MM.1S (cell line): ENCODE measurements at places on chromosomes 2 and 18.

- no peaks in the 10 kb centered on the region for H3K27me3 ChIP-seq
- H3K4me3 ChIP-seq = no peak overlapping the region
- no peak overlapping the region for H3K27ac ChIP-seq
- DNase-seq = no peak
- no peaks in the 10 kb centered on the region for H3K4me1 ChIP-seq
- no peaks in the 10 kb centered on the region for H3K36me3 ChIP-seq
These were observed 71.3 kb downstream of the SOWAHC start for GRCh38 chr2:109685453-109685852.

DNA sequence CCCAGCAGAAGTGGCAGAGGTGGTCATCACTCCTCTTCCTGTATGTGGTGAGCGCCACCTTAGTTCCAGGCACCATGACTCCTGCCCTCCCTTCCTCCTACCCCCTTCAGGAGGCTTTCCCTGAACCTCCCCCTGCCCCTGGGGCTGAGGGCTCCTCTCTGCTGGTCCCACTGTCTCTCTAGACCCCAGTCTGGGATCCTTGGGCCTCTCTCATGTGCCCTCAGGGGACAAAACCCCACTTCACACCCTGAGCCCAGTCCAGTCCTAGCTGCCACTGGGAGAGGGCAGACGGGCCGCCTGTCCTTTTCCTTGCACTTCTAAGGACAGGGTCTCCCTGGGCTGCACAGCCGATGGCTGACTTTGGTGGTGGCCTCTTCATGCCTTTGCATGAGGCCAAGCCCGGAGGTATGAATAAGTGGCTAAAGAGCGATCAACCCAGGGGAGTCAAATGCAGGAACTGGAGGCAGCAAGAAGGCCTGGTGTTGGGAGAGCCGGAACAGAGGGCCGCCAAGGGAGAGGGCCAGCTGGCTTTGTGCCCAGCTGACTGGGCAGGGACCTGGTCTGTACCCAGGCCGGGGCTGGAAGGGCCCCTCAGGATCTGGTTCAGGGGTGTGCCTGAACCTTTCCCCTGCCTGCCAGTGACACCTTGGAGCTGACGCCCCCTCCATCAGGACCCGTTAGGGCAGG lies 29.5 kb downstream of the GLI2 start:
- no peak overlapping the region for H3K27ac ChIP-seq
- no peaks in the 10 kb centered on the region for H3K4me1 ChIP-seq
- peaks cover 13% of the 10 kb centered on the region for H3K27me3 ChIP-seq
- H3K36me3 ChIP-seq = no peaks in the 10 kb centered on the region
- H3K4me3 ChIP-seq = no peak overlapping the region

- no peak overlapping the region for H3K27ac ChIP-seq
- no peak overlapping the region for H3K4me3 ChIP-seq
- DNase-seq = no peak
- no peaks in the 10 kb centered on the region for H3K4me1 ChIP-seq
- no peaks in the 10 kb centered on the region for H3K36me3 ChIP-seq
These were observed 155.1 kb downstream of the DYSF start for GRCh38 chr2:71608441-71608840.

GRCh38 chr2:26401739-26402541 lies at the start of gene DRC1:
DRC1 (plus strand) TSS chr2:26401920; CDS start chr2:26401990, 70 bp downstream.
- DNase-seq = no peak
- no peaks in the 10 kb centered on the region for H3K36me3 ChIP-seq
- H3K27ac ChIP-seq = no peak within 1 kb of the TSS
- H3K4me1 ChIP-seq = peaks cover 4% of the 10 kb centered on the region; the same call in 1 of the 2 replicates

GRCh38 chr2:65227020-65227455 lies 593 bp upstream of the ACTR2 start:
- peak overlapping the region; percentile 92 for H3K4me3 ChIP-seq
- H3K36me3 ChIP-seq = no peaks in the 10 kb centered on the region; the same call in 1 of the 2 replicates
- H3K27me3 ChIP-seq = no peaks in the 10 kb centered on the region

- no peaks in the 10 kb centered on the region for H3K27me3 ChIP-seq
- no peaks in the 10 kb centered on the region for H3K4me1 ChIP-seq
- no peak overlapping the region for H3K4me3 ChIP-seq
- no peaks in the 10 kb centered on the region for H3K36me3 ChIP-seq
- H3K27ac ChIP-seq = no peak overlapping the region
These were observed 133.7 kb downstream of the SH3BP4 start for GRCh38 chr2:235085476-235085875.

GRCh38 chr2:236078297-236079255 lies 89.6 kb downstream of the GBX2 start:
- no peak for DNase-seq
- no peaks in the 10 kb centered on the region for H3K27me3 ChIP-seq
- no peak overlapping the region for H3K27ac ChIP-seq
- H3K4me3 ChIP-seq = no peak overlapping the region

- no peak overlapping the region for H3K27ac ChIP-seq
- H3K4me1 ChIP-seq = no peaks in the 10 kb centered on the region
- no peak overlapping the region for H3K4me3 ChIP-seq
- no peaks in the 10 kb centered on the region for H3K36me3 ChIP-seq
- no peaks in the 10 kb centered on the region for H3K27me3 ChIP-seq
These were observed 183.5 kb downstream of the DSC3 start for GRCh38 chr18:30859036-30859435.

- no peaks in the 10 kb centered on the region for H3K4me1 ChIP-seq
- DNase-seq = no peak
- H3K4me3 ChIP-seq = no peak overlapping the region
- H3K27me3 ChIP-seq = no peaks in the 10 kb centered on the region
These were observed 583.4 kb upstream of the CDH2 start for GRCh38 chr18:28760299-28760698.

- H3K27ac ChIP-seq = peak overlapping the region; percentile 64
- peak; percentile 77 for DNase-seq
- H3K27me3 ChIP-seq = no peaks in the 10 kb centered on the region
- peak overlapping the region; percentile 33 for H3K4me3 ChIP-seq
- H3K4me1 ChIP-seq = peaks cover 18% of the 10 kb centered on the region
These were observed 22.9 kb downstream of the ZNF532 start for GRCh38 chr18:58887613-58887963.

DNA sequence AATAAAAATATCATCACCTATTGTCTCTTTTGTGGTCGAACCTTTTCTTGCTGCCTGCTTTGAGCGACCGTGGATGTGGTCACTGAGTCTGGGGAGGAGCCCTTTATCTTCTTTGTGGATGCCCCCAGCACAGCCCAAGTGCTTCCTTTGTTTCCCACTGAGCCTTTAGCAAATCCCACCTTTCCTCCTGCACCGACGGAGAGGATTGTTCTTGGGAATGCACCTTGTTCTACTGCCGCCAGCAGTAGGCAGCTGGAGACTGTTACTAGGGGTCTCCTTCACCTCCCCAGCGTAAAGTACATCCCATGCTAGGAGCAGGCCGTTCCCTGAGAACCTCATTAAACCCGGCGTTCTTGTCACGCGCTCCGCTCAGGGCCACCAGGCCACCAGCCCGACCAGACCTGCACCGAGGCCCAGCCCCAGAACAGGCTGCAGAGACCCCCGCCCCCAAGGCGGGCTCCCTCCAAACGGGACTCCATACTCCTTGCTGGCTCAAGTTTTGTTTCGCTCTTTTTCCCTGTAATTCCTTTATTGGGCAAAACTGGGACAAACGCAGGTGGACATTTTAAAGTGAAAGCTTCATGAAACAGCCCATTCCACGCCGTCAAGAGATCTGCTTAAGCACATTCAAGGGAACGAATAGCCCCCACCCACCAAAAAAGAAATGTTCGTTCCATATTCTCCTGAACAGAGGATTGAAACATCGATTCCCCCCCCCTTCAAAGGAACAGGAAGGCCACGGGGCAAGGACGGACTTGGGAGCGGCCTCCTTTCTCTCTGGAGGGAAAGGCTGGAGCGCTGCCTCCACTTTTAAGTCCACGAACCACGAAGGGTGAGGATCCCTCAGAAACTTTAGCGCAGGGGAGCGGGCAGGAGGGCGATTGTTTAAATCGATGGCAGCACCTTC lies 1.1 kb upstream of the MAT2A start:
- H3K4me3 ChIP-seq = peak overlapping the region; percentile 99
- no peaks in the 10 kb centered on the region for H3K27me3 ChIP-seq
- peak overlapping the region; percentile 96 for H3K27ac ChIP-seq
- peaks cover 18% of the 10 kb centered on the region for H3K4me1 ChIP-seq
- peaks cover 25% of the 10 kb centered on the region for H3K36me3 ChIP-seq
- DNase-seq = peak; percentile 42

DNA sequence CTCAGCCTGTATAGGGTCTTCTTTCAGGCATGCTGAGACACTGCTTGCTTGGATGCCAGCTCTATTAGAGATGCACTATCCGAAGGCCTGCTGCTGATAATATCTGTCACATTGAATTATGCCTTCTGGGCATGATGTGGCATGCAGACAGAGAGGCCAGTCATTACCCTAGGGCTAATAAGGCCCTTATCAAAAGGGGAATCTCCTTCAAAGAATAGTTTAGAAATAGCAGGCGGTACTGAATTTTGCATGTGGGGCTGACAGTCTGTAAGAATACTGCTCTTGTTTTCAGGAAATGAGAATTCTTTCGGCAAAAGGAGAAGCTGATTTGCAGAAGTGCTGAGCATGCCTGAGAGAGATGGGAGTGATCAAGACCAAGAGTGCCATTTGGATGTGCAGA lies 13.1 kb upstream of the LHCGR start:
- H3K27ac ChIP-seq = no peak overlapping the region
- H3K27me3 ChIP-seq = no peaks in the 10 kb centered on the region
- no peaks in the 10 kb centered on the region for H3K4me1 ChIP-seq
- no peaks in the 10 kb centered on the region for H3K36me3 ChIP-seq
- DNase-seq = no peak

GRCh38 chr2:201139836-201140604 lies 24.1 kb downstream of the CFLAR start:
- no peaks in the 10 kb centered on the region for H3K4me1 ChIP-seq
- H3K4me3 ChIP-seq = no peak overlapping the region
- H3K36me3 ChIP-seq = peaks cover 2% of the 10 kb centered on the region
- H3K27me3 ChIP-seq = no peaks in the 10 kb centered on the region
- no peak for DNase-seq

DNA sequence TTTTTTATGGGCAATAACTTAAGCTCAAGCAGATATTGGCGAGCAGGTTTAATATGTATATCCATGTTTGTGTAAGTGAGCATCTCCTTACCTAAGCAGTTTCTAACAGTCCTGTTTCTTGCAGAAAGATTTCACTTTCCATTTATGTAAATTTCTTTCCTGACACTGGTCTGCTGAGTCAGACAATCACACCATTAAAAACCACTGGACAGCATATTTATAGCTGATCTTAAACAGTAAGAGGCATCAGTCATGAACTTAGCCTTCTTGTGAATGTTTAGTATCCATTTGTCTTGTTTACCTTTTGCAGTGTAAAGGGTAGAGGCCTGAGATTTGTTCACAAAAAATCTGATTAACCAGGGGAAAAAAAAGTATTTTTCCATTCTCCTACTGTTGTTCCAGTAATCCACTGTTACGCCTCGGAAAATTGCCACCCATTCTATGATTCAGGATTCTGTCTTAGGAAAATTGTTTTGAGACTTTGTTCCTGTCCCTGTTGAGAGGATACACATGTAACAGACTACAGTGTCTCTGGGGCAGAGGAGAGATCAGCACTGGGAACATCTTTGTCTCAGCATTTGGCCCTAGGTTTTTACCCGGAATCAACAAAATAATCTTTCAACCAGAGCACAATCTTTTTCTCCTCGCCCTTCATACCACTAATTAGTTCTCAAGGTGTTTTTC lies 521.0 kb upstream of the NRP2 start:
- H3K4me3 ChIP-seq = no peak overlapping the region
- peaks cover 15% of the 10 kb centered on the region for H3K4me1 ChIP-seq
- DNase-seq = peak; percentile 79

DNA sequence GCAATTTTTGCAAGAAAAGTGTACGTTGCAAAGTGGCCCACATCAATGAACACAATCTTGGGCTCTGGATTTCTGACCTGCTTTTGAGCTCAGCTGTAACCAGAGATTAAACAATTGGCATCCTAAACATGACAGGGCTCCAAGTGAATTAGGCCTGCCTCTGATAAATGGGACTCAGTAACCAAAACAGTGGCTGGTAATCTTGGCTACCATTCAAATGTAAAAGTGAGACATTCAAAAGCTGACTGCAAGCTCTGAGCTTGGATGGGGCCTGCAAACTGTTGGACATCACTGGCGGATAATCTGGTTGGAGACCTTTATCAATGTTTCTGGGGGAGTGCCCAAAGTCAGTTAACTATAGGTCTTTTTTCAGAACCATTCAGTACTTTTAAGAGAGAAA lies 160.7 kb downstream of the RAB3GAP1 start:
- no peak for DNase-seq
- no peaks in the 10 kb centered on the region for H3K4me1 ChIP-seq
- no peaks in the 10 kb centered on the region for H3K27me3 ChIP-seq
- no peak overlapping the region for H3K4me3 ChIP-seq
- no peak overlapping the region for H3K27ac ChIP-seq
- no peaks in the 10 kb centered on the region for H3K36me3 ChIP-seq

- no peak overlapping the region for H3K4me3 ChIP-seq
- H3K4me1 ChIP-seq = no peaks in the 10 kb centered on the region
- H3K36me3 ChIP-seq = no peaks in the 10 kb centered on the region
- no peak overlapping the region for H3K27ac ChIP-seq
- no peaks in the 10 kb centered on the region for H3K27me3 ChIP-seq
- no peak for DNase-seq
These were observed 40.0 kb downstream of the NAPG start for GRCh38 chr18:10565835-10566234.

GRCh38 chr2:101842471-101842870 lies 145.0 kb downstream of the MAP4K4 start:
- DNase-seq = no peak
- no peaks in the 10 kb centered on the region for H3K4me1 ChIP-seq

- H3K27ac ChIP-seq = no peak overlapping the region
- no peaks in the 10 kb centered on the region for H3K27me3 ChIP-seq
- no peaks in the 10 kb centered on the region for H3K4me1 ChIP-seq
- DNase-seq = no peak
- H3K4me3 ChIP-seq = no peak overlapping the region
These were observed 158.8 kb downstream of the L3MBTL4 start for GRCh38 chr18:6255886-6256285.

- no peaks in the 10 kb centered on the region for H3K4me1 ChIP-seq
- no peak overlapping the region for H3K4me3 ChIP-seq
- DNase-seq = no peak
- H3K36me3 ChIP-seq = no peaks in the 10 kb centered on the region
These were observed 342.6 kb upstream of the KLHL29 start for GRCh38 chr2:23042216-23042906.

- H3K36me3 ChIP-seq = no peaks in the 10 kb centered on the region
- H3K27me3 ChIP-seq = no peaks in the 10 kb centered on the region
- DNase-seq = peak; percentile 65
- no peak overlapping the region for H3K27ac ChIP-seq
These were observed 401.2 kb downstream of the GALR1 start for GRCh38 chr18:77650799-77651385.

DNA sequence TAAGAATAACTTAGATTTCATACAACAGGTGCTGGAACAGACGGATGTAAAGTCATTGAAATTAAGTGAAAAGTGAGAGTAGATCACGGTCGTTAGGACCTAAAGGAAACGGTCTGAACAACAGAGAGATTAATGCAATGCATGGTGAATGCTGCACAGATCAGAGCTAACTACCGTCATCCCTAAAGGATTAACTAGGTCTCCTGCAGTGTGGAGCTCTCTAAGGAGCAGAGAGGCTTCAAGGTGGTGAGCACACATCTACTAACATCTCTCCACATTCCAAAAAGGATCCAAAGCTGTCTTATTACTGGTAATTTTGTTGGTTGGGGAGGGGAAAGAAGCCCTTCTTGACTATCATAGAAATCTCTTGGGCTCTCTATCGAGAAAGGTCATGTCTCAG lies 75.3 kb downstream of the CABYR start:
- no peak overlapping the region for H3K4me3 ChIP-seq
- H3K27ac ChIP-seq = no peak overlapping the region
- no peaks in the 10 kb centered on the region for H3K27me3 ChIP-seq
- no peak for DNase-seq
